ENCODE measurements at places on chromosomes 1 and 21. TPM values are rescaled to one million over a fixed set of nuclear protein-coding genes. Genes with fewer than 3 reads are reported as not detected.

The CENPF gene
- 22.4 TPM for polyA plus RNA-seq

The UQCRHL gene
- 1.6 TPM for polyA plus RNA-seq

GRCh38 chr21:43719748-43720538 lies 1.0 kb downstream of the PDXK start:
- DNase-seq = no peak

GRCh38 chr1:94025383-94026340 lies 95.3 kb downstream of the ABCA4 start:
- DNase-seq = peak; percentile 62

- DNase-seq = no peak
These were observed 250.8 kb downstream of the GRIK3 start for GRCh38 chr1:36783475-36783874.
